ENCODE measurements at places on chromosomes 16 and 17.

GRCh38 chr17:70201872-70202419 is 32.6 kb downstream of the KCNJ2 start:
- no peak for DNase-seq

DNA sequence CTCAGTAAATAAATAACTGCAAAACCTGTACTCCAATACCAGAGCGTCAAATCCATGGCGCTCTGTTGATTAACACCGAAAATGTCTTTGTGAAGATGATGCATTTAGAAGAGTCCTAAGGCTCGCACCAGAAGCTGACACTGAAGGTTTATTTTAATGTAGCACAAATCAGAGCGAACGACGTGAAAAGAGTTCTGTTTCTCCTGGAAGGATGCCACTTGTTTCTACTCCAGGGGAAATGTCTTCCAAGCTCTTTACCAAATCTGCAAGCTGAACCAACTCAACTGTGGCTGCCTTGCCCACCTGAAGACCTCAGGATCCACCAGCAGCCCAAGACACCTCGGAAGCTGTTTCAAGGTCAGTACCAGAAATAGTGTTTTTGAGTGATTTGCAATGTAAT is 194.4 kb upstream of the MAF start:
- DNase-seq, result no peak

DNA sequence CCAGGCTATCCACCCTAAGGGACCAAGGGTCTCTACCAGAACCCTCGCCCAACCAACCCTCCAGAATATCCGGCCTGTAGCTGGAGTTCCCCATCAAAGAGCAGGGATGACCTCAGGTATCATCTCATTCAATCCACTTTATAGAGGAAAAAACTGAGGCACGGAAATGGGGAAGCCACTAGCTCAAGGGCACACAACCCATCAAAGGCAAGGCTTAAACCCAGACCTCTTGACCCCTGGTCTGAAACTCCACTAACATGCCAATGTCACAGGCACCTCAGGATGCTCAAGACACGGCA is 1.6 kb downstream of the TBC1D10B start:
- no peak for DNase-seq

DNA sequence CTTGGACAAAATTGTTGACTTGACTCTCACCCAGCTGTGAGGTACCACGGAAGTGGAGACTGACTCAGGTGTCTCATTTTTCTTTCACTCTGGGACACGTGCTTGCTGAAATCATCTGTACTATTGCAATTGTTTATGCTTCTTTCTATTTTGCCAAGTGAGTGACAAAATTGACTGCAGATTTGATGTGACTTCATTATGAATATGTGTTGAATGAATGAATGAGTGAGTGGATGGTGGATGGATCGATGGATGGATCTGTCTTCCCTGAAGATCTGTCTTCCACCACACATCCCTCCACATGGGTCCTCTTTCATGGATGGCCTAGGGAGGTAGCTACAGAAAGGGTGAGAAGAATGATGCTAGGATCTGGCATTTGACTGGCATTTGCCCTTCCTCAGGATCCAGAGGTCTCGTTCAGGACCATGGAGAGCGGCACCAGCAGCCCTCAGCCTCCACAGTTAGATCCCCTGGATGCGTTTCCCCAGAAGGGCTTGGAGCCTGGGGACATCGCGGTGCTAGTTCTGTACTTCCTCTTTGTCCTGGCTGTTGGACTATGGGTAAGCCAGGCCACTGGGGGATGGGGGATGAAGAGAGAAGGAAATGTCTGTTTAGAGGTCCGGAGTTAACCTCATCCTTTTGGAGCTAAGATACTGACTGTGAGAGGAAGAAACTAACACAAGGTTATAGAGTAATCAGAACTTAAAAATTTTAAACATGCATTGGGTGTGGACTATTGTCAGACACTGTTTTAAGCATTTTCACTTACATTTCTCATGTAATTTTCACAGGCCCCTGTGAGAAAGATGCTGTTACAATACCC is 12.7 kb downstream of the SLC5A11 start:
- DNase-seq, result no peak

DNA sequence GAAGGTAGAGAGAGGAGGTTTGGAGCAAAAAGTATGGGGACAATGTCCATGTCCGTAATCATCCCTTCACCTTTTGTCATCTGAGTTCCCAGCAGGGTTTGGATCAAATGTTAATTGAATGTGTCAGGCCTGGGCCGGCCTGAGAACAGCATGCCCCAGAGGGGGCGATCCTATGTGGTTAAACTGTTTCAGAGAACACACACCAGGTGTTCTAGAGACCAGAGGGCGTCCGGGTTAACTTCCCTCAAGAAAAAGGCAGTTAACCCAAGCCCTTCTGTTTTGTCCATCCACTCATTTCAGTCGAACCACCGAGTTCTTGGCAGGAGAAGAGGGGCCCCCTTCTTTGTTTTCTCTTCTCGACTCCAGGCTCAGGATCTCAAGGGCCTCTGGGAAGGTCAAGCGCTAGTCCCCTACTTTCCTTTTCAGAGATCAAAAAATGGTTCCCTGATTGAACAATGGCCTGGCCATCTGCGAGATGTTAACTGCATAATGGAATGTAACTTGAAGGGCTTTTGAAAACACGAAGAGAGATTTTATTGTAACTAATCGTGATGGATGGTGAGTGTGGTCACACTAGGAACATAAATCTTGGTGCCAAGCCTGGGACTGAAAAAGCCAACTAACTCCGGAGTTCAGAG is 142.5 kb downstream of the IRX3 start:
- no peak for DNase-seq

DNA sequence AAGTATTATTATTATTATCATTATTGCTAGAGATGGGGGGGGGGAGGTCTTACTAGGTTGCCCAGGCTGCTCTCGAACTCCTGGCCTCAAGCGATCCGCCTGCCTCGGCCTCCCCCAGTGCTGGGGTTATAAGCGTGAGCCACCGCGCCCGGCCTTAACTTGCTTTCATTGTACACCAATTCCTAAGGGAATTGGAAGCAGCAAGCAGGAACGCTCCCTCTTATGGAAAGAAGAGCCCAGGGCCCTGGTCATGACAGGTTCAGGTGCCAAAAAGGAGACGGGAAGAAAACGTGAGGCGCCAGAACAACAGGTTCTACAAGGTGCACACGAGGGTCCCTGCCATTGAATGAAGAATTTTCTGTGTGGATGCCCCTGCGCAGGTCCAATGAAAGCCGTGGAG is 540 bp upstream of the RPL38 start:
- no peak for DNase-seq

Data from NCI-H2029 treated with DMSO at 0.1 percent for 48 hours (cell line).